Activated T-helper 1 cell treated with anti-CD3 and anti-CD28 coated beads, Interleukin-2, amount 50 U/mL, for 16 hours (primary cell): ENCODE measurements at places on chromosomes 3 and 15.

- DNase-seq = no peak
Measured at GRCh38 chr3:98010194-98010882, 24.8 kb downstream of the GABRR3 start.

GRCh38 chr3:18771931-18772330 lies 346.8 kb upstream of the SATB1 start:
- DNase-seq = no peak

- no peak for DNase-seq
Measured at GRCh38 chr3:58452176-58452575, 18.5 kb upstream of the PDHB start.

DNA sequence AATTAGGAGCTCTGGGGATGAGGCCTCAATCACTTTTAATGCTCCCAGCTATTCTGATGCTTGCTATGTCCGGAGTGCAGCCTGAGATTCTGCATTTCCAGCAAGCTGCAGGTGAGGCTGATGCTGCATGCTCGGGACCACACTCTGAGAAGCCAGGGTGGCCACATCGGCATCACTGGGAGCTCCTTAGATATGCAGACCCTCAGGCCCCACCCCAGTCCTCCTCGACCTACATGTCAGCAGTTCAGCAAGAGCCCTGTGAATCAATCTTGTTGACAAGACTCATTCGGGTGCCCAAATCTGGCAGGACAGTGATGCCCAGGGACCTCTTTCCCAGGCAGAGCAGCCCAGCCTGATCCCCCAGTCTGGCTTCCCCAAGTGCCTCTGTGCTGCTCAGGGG lies 44.1 kb upstream of the LCTL start:
- DNase-seq = no peak

- no peak for DNase-seq
Measured at GRCh38 chr3:35648347-35648746, 9.0 kb downstream of the ARPP21 start.

- DNase-seq = no peak
Measured at GRCh38 chr3:13612829-13613228, 63.9 kb downstream of the FBLN2 start.

DNA sequence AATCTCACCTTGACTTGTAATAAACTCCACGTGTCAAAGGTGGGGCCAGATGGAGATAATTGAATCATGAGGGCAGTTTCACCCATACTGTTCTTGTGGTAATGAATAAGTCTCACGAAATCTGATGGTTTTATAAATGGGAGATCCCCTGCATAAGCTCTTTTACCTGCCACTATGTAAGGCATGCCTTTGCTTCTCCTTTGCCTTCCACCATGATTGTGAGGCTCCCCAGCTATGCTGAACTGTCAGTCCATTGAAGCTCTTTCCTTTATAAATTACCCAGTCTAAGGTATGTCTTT lies 45.5 kb downstream of the SUCNR1 start:
- no peak for DNase-seq

GRCh38 chr15:53862386-53862785 lies 102.9 kb upstream of the WDR72 start:
- DNase-seq = no peak

DNA sequence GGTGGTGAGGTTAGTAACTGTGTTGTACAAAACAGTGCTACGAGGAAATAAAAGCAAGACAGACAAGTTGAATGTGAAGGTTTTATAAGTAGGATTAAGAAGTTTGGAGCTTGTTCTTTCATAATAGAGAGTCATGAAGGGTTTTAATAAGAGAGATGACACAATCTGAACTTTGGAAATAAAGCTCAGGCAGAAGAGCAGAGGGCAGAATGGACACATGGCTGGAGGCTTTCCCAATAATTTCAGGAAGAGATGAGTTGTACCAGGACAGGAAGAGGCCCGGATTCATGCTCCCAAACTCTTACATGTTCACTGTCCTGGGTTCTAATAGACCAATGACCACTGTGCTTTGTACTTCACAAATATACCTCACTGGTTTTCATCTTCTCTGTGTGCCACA lies 194.8 kb downstream of the SLC9A9 start:
- DNase-seq = no peak

GRCh38 chr15:59160880-59161593 lies 45.6 kb upstream of the LDHAL6B start:
- no peak for DNase-seq
